Fibroblast of mammary gland (primary cell): ENCODE measurements at places on chromosomes 3 and 15.

- DNase-seq = no peak
These were observed 10.1 kb downstream of the MKRN2 start for GRCh38 chr3:12566976-12567375.

GRCh38 chr15:50315814-50316630 is 39.0 kb downstream of the GABPB1 start:
- peak; percentile 70 for DNase-seq

DNA sequence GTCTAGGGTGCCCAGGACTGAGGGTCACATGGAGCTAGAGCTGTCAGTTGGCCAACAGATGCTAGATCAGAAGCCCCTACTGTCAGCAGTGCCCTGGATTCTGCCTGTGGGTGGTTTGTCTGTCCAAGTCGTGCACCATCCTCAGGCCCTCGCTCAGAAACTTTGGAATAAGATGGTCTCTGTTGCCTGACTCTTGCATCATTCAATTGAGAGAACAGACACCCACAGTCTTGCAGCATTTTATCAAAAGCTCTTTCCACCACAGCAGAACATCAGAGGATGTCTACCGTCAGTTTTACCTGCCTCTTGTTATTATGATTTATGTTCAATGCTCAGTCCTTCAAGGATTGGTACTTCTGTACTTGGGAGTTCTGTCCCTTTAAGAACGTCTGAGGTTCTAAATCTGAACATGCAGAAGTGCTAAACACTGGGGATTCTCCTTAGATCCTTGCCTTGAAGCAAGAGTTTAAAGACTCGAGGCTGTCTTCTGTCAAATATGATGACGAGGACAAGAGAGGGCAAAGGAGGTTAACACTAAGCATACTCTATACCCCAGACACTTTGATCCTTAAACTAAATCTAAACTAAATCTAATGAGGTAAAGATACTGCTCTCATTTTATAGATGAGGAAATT is 4.8 kb downstream of the AQP9 start:
- no peak for DNase-seq

DNA sequence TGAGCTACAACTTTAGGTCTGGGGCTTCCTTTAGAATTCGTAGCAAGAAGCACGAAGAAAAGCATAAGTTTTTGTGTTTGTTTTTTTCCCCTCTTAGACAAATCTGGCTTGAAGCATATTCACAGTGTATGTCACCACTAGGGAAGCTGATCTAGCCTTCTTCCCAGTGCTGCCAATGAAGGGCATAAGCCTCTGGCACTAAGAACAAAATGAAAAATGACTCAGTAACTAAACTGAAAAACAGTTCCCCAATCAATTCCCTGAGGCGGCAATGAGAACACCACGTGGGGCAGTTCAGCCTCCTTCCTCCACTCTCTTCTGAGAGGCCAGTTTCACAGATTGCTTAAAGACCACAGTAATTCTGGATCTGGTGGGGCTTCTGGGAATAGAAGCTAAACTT is 338.1 kb downstream of the GAP43 start:
- peak; percentile 53 for DNase-seq

DNA sequence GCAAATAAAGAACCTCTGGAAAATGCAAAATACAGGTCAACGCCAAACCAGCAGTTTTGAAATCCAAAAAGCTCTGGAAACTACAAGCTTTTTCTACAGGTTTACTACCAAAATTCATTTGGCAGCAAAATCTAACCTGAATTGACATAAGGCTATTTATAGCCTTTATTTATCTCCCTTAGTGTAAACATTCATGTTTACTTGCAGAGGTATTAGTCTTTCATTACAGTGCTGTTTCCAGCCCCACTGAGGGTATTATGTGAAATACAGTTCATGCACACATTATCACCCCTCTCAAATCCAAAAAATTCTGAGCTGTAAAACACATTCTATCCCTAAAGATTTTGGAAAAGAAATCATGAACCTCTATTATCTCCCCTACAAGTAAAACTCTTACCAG is 7.2 kb downstream of the SKIC8 start:
- no peak for DNase-seq

DNA sequence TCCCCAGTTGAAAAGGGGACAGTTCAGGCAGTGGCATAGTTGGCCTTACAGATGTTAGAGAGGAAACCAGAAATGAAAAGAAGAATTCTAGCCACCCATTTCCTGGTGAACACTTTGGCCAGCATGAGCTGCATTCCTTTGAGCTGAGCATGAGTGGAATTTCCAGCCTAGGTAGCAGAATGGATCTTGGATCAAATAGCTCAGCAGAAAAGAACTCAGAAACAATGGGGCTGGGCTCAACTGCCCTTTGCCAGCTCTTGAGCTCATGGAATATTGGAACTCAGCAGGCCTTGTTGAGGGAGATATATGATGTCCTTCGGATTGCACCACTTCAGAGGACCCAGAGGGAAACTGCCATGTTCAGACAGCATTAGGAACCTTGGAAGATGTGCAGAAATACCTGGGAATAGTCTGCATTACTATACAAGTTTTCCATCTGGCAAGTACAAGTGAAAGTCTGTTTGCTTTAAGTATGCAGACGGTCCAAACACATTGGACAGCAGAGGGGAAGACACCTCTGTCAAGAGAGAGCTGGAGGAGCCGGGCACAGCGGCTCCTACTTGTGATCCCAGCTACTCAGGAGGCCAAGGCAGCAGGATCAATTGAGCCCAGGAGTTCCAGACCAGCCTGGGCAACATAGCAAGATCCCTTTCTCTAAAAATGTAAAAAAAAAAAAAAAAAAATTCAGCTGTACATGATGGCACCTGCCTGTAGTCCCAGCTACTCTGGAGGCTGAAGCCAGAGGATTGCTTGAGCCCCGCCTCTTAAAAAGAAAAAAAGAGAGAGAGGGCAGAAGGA is 3.1 kb upstream of the CDV3 start:
- DNase-seq = peak; percentile 55

DNA sequence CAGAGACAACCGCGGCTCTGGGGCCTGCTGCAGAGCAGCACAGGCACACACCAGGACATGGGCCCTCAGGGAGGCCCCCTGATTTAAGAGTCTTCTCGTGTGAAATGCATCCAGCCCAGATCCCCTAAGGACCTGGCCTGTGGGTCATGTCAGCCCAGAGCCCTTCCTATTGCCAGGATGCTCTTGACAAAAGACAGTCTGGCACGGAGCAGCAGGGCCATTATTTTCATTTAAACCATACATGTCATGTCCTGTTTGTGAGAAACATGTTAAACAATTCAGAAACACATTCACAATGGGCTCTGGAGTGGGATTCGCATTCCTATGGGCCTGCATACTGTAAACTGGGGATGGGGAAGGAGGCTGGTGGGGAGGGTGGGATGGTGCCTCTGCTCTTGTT is 367.4 kb upstream of the WNT5A start:
- DNase-seq = no peak

GRCh38 chr3:144756704-144757440 is 785.2 kb downstream of the DIPK2A start:
- DNase-seq = no peak

- DNase-seq = peak; percentile 88
These were observed 417.3 kb downstream of the OTOL1 start for GRCh38 chr3:161913786-161914389.

- peak; percentile 58 for DNase-seq
These were observed 24.2 kb upstream of the LXN start for GRCh38 chr3:158696618-158697017.

GRCh38 chr3:136075218-136075808 is 109.8 kb downstream of the PPP2R3A start:
- DNase-seq = peak; percentile 86

DNA sequence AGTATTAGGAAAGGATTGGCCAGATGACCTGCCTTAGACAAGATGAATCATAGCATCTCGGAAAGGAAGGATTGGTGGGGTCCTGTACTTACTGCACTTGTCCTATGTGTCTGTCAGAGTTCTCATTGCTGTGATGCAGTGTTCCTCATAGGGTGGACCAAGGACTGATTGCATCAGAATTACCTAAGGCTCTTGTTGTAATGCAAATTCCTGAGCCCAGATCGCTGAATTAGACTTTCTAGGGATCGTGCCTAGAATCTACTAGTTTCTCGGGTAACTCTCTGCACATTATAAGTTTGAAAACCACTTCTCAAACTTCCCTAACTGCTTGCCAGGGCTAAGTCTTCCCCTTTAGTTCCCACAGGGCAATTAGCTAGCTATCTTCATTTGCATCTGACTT is 74.9 kb upstream of the SKOR1 start:
- peak; percentile 22 for DNase-seq

- no peak for DNase-seq
These were observed 4.3 kb downstream of the SLCO3A1 start for GRCh38 chr15:91857772-91858171.

DNA sequence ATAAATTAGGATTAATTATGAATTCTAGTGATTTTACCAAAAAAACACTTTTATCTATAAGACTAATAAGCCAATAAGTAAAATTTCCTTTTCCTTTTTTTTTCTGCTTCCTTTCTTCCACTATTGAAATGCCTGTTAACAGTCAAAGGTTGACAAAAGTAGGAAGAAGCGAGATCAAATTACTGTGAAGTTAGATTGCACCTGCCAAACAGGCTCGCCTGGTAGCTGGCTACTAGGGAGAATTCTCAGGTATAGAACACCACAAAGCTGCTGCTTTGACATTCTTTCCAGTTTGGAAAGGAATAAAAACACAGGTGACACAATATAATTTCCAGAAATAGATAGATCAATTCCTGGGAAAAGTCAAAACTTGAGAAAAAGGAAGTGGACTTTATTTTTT is 749.0 kb downstream of the NSUN3 start:
- no peak for DNase-seq

GRCh38 chr3:128369881-128370642 is 96.6 kb downstream of the DNAJB8 start:
- no peak for DNase-seq

DNA sequence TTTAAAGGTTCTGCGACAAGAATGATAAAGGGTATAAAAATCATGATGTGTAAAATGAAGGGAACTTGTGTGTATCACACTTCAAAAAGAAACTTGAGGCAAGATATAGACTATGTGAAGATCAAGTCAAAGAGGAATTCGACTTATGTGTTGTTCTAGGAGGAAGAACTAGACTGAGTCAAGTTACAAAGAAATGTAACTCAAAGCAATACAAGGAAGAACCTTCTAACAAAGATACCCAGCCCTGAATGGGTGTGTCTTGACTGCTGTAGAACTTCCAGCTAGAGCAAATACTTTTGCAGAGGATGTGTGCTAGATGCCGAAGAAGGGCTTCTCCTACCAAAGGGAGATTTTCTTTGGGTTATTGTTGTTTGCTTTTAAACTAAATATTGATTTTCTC is 2.4 kb downstream of the SLC49A4 start:
- no peak for DNase-seq

DNA sequence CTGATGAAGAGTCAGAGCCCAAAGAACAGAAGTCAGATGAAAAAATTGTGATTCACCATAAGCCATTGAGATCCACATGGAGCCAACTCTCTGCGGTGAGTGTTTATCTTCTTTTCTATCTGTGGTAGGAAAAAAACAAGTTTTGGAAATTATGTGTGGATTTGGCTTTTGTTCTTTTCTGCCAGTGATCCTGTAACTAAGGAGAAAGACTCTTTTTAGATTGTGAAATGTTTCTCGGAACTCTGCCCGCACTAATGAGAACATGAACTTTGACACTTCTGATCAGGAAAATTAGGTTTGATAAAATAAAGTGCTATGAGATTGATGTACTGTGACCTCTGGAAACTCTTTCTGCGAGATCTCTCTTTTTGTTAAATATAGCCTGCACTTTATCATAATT is 8.4 kb downstream of the ARHGEF26 start:
- peak; percentile 25 for DNase-seq

- DNase-seq = no peak
These were observed 21.7 kb downstream of the APBA2 start for GRCh38 chr15:28907338-28907960.

DNA sequence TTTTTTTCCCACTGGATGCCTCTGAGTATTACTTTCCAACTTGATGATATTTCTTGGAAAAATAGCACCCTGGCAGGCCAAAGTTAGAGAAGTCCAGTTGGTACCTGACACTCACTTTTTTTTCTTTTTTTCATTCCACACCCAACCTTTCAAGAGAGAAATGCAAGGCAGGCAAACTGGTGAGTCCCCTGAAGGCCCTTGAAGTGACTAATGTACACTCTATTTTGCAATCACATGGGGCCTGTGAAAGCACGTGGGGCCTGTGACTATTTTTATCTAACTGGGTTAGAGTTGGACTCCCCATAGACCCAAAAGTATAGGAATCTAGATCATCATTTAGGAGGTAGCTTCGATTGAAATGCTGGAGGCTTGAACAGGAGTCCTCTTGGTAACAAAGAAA is 316.7 kb downstream of the CHL1 start:
- peak; percentile 2 for DNase-seq

- no peak for DNase-seq
These were observed 220.0 kb downstream of the SV2B start for GRCh38 chr15:91320101-91320500.

GRCh38 chr3:25775936-25776335 is 7.3 kb downstream of the NGLY1 start:
- DNase-seq = no peak

DNA sequence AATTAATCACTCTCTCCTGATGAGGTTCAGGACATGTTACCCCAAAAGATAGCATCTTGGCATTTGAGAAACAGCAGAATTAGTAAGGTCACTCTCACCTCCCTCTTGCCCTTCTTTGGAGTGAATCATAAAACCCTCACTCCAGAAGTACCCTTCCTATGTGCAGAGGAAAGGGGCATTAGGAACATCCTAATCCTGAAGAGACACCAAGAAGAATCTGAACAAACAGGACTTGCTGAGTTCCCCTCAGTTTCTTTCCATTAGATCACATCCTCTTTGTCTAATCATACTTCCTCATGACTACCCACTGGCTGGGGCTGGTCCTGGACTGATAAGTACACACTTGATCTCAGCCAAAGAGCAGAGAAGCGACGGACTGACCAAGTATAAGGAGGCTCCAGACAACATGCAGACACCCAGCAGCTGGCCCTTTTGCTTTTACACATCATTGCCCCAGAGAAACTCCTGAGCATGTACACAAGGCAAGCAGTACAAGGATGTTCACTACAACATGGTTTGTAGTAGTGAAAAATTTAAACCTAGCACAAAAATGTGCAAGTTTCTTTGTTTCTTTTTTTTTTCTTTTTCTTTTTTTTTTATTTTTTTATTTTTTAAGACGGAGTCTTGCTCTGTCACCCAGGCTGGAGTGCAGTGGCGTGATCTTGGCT is 15.0 kb upstream of the TM6SF1 start:
- peak; percentile 9 for DNase-seq

DNA sequence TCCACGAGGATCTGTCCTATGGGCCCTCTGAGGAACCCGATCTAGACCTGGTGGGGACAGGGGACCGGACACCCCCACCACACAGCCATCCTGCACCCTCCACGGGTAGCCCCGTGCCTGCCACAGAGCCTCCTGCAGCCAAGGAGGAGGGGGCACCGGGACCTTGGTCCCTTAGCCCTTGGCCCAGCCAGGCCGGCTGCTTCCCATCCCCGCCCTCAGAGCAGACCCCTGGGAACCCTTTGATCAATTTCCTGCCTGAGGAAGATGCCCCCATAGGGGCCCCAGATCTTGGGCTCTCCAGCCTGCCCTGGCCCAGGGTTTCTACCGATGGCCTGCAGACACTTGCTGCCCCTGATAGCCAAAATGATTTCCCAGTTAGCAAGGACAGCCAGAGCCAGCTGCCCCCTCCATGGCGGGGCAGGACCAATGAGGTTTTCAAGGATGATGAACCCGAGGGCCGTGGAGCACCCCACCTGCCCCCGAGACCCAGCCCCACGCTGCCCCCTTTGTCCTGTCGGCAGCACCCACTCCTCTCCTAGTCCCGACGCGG is 91.5 kb downstream of the TBC1D2B start:
- DNase-seq = no peak

GRCh38 chr3:144900366-144900765 is 928.7 kb downstream of the DIPK2A start:
- DNase-seq = peak; percentile 42

- DNase-seq = no peak
These were observed 624 bp downstream of the AP3B2 start for GRCh38 chr15:82709081-82709420.

- DNase-seq = no peak
These were observed 10.4 kb downstream of the PLA2G4D start for GRCh38 chr15:42083916-42084315.
